ENCODE measurements at places on chromosomes 3 and 15.

GRCh38 chr15:87031540-87032230, 952.0 kb downstream of the AGBL1 start:
- no peak for DNase-seq

DNA sequence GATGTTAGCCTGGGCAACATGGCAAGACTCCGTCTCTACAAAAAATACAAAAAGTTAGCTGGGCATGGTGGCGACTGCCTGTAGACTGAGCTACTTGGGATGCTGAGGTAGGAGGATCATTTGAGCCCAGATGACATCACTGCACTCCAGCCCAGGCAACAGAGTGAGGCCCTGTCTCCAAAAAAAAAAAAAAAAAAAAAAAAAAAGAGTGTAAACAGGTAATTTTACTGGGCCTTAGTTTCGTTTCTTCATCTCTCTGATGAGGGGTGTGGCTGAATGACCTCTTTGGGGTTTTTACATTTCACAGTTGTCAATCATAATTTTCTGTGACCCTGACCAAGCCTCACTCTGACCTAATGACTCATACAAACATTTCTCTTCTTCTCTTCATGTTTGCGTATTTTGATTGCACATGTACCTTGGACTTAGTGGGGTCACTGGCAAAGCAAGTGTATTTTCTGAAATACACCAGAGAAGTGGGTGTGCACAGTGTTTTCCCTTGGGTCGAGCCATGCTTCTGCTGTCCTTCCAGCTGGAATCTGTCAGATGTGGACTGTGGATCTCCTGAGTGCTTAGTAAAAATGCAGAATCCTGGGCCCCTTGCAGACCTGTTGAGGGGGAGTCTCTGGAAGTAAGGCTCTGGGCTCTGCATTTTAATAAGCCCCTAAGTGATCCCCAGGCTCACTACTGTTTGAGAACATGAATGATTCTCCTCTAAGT, 140.5 kb downstream of the FNDC3B start:
- DNase-seq: no peak

GRCh38 chr15:26083457-26083856, 220.3 kb upstream of the ATP10A start:
- no peak for DNase-seq

- DNase-seq: no peak
Measured at GRCh38 chr15:48400086-48400485, 68.9 kb downstream of the DUT start.

GRCh38 chr3:143972155-143972504, 507 bp downstream of the DIPK2A start:
- DNase-seq: no peak

DNA sequence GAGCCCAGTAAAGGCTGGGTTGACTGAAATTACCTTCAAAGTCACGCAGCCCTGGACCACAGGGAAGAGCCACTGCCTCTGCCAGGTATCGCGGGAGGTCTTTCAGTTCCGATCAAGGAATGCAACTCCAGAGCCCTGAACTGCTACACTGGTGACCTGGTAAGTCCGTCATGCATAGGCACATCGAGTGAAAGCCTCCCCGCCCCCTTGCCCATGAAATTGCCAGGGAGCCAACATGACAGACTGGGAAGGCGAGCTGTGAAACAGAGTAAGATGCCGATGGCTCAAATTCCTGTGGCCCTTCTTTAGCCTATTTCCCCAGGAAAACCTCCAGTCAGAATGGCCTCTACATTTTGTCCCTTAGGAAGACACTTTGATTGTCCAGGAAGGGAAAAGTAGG, 2.3 kb upstream of the GP5 start:
- no peak for DNase-seq

GRCh38 chr3:197883541-197883940, 66.4 kb upstream of the RPL35A start:
- no peak for DNase-seq

DNA sequence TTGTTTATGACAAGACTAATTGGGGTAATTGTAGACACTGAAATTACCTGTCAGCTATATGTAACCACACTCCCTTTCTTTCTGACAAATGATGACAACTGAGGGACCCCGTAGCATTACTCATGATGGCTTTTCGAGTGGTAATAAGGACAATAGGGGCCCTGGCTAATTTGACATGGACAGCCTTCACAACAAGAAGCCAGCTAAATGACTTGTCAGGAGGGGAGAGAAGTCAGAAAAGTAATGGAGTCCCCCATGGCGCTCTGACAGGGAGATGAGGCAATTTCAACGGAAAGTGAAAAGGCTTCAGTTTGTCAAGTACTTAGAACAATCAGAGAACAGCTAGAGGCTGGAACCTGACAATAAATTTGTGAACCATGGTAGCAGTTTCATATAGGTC, 177.3 kb downstream of the CDIN1 start:
- DNase-seq: no peak

DNA sequence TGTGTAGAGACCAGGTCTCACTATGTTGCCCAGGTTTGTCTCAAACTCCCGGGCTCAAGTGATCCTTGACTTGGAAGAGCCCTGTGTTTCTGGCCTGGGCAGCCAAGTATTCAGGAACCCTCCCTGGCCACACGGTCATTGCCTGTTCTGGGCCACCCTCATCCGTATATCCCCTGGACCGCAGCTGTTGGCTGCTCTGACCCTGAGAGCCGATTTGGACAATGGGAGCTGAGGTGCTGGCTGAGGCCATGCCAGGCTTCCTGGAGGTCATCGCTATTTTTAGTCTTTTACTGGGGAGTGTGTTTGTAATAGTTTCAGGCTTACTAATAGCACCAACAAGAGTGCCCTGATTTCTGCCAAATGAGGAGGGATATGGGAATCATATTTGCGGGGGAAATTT, 60.7 kb downstream of the ADAMTS7 start:
- no peak for DNase-seq

DNA sequence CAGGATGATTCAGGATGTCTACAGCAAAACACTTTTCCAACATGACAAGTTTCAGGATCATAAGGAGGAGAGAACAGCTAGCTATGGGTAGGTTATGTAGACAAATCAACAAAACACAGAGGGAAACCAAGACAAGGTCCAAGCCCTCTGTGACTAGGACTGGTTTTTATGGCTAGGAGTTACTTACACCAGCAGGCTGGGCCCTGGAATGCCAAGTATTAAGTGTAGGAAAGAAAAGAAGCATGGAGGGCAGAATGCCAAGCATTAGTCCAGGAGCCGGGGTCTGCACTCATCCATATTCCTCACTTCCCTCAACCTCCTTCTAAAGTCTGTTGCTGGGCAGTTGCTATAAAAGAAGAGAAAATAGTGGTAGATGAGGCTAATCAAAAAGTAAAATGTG, 35.3 kb upstream of the PPP2R3A start:
- DNase-seq: no peak

DNA sequence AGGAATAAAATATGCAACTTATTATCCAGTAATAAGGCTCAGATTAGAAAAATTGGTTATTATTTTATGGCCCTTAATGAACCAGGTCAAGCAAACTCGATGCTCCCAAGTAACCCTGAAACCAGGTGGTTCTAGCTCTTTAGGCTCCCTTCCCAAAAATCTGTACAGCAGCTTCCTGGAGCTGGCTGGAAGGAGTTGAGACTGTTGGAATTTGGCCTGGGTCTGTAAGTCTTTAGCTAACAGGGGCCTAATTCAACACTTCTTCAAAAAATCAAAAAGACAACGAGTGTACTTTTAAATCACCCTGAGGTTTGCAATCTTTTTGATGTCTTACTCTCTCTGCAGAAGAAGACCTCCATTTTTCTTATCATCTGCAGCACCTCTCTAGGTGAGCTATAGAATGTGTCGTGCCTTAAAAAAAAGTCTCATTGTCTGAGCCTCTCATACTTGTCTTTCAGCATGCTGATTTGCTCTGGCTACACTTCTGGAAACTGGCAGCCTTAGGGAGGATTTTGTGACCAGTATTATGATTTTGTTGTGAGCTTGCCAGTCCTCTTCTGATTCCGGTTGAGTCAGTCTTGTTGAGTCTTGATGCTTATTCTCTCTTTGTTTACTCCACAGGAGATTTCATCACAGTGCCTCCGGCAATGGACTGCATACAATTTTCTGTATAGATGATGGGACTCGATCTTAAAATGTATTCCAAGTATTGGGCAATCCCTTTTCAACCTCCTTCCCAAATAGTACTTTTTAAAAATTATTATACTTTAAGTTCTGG, 235.0 kb upstream of the KBTBD8 start:
- DNase-seq: no peak

GRCh38 chr15:31326156-31326874, at the start of gene KLF13:
TSS of gene KLF13 (plus strand) at chr15:31326835. CDS start at chr15:31327213, 378 bp downstream.
- DNase-seq: peak; percentile 89

- DNase-seq: peak; percentile 90
Measured at GRCh38 chr3:9352917-9353752, 9.7 kb upstream of the THUMPD3 start.

DNA sequence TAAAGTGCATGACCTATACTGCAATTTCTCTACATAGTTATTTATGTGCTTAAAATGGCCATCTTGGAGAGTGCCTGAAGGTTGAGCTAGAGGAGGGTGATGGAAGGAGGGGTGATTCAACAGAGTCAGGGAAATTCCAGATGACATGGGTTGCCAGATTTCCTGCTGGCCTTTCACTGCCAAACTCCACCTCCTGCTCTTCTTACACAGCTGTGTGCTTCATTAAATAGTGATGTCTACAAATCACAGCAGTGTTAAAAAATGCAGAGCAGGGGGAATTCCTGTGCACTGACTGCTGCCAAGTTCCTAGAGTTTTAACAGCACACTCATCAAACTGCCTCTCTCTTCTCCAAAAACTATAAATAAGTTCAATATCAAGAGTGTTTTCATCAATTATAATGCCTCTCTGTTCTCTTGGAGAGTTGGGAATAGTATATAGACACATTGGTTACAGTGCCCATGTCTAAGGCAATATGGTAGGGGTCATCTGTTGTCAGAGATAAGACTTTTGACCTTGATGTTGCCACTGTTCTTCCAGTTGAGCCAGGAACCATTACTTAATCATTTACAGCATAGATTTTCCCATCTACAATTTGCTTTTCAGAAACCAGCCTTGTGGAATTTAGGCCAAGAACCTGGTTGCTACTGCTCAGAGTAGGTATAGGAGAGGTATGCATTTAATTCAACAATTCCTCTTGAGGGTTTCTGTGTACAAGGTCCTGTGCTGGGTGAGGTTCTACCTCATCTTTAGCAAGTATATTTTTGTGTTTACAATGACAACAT, 79.6 kb downstream of the TP63 start:
- no peak for DNase-seq

GRCh38 chr15:79296583-79296982, 14.1 kb downstream of the ANKRD34C start:
- DNase-seq: no peak

DNA sequence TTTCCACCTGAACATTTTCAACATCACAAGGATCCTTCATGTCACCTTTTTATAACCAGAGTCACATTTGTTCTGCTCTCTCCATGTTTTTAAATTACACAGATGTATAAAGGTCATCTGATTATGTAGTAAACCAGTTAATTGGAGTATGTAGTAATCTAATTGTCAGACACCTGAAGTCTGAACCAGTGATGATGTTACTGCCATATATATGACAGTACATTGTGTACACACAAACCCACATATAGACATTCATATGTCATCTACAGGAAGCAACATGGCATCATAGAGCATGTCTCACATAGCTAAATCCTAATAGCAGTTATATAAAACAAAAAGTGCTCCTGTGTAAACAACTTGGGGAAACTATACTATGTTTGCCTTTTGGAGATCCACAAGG, 95.9 kb upstream of the PRR23C start:
- no peak for DNase-seq

GRCh38 chr15:65631503-65631902, 9.8 kb downstream of the SLC24A1 start:
- DNase-seq: no peak

- DNase-seq: peak; percentile 31
Measured at GRCh38 chr3:103440539-103441203, 1005.9 kb downstream of the ZPLD1 start.

DNA sequence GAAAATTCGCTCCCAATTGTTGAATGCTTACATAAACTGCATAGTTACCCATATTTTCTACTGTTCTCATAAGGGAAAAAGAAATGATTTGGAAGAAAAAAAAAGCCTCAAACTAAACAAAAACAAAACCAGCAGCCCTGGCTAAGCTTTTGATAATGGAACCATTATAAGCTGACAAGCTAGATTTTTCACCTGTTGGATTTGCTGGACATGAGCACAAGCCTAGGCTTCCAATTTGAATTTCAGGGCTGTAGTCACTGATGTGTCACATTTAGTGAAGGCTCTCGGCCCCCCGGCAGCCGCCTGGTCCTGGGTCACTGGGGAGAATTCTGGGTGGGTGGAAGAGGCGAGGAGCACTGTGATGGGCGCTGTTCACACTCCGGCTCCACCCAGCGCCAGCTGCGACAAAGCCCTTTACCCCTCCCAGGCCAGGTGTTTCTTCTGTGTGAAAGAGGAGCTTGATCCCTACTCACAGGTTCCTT, 4.6 kb downstream of the FBXL22 start:
- no peak for DNase-seq

DNA sequence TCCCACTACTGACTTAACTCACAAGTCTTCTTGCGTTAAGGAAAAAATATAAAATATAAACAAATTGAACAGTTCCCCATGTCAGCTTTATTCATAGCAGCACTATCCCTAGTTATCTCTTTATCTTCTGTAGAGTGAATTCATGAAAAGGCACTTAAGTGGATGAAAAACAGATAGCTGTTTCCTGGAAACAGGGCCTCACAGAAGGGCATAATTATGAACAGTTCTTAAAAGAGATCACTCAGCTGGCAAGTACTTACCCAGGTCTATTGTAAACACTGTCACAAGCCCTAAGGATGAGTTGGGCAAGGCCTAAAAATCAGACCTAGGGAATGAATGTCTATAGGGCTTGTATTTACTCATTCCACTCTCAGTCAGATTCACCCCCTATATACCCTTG, 10.7 kb downstream of the MB21D2 start:
- no peak for DNase-seq

- DNase-seq: no peak
Measured at GRCh38 chr3:169790219-169790618, 17.0 kb downstream of the MYNN start.

DNA sequence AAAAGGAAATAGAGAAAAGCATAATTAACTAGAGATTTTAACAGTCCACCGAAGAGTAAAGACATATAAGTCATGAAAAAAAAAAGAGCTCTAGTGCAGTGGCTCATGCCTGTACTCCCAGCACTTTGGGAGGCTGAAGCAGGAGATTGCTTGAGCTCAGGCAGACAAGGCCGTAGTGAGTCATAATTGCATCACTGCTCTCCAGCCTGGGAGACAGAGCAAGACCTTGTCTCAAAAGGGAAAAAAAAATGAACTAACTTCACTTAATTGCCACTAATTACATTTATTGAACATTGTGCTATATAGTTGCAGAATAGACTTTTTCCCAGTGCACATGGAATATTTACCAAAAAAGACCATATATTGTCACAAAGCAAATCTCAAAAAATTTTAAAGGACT, 221.8 kb downstream of the CBLB start:
- DNase-seq: peak; percentile 80

GRCh38 chr3:14452740-14453710, 50.6 kb downstream of the SLC6A6 start:
- DNase-seq: no peak

GRCh38 chr3:113758389-113759024, 11.7 kb downstream of the ATP6V1A start:
- no peak for DNase-seq

GRCh38 chr3:155435821-155436220, 142.3 kb upstream of the STRIT1 start:
- no peak for DNase-seq

GRCh38 chr3:173983343-173983742, 585.8 kb downstream of the NLGN1 start:
- no peak for DNase-seq
